Stimulated activated CD8-positive, alpha-beta memory T cell treated with anti-CD3 and anti-CD28 coated beads, Interleukin-4, amount 100 ng/mL, for 1 hour (primary cell): ENCODE measurements at places on chromosomes 7 and 10.
A peak's percentile ranks its signal among the peaks of the same experiment; 100 is the strongest.

- DNase-seq = no peak
These were observed 95.3 kb upstream of the CYP26C1 start for GRCh38 chr10:92965314-92965713.

GRCh38 chr7:113099284-113099919 lies 12.8 kb upstream of the GPR85 start:
- no peak for DNase-seq

GRCh38 chr10:51718804-51719291 lies 19.5 kb upstream of the CSTF2T start:
- DNase-seq = no peak

DNA sequence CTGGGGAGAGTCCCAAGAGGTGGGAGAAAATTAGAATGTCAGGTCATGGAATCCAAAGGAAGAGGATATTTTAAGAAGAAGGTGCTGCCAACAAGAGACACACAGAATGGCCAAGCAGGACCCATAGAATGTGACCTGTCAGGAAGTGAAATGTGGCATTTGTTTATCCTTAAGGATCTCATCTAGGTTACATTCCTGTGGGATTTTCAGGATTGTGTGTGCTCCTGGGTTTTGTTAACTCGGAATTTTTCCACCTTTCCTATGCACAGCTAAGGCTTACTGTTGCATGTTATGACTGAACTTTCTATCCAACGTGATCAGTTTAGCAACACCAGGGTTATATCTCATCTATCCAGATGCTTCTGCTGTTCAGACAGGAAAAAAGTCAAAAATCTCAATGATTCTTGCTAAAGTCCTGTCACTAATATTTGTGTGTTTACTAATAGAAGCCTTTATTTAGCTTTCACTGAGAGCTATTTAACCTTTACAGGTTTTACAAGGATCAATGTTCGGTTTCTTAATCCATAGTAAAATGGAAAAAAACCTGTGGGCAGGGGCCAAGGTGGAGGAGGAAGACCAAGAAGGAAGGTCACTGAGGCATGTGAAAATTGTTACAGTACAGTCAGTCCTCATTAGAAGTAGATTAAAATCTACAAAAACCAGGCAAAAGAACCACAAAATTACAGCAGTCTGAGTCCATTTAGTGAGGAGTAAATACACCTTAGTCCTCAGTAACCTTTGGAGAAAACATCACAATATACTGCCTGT lies 437.8 kb upstream of the NPVF start:
- DNase-seq = no peak

GRCh38 chr7:25347360-25348066 lies 119.2 kb upstream of the NPVF start:
- no peak for DNase-seq

DNA sequence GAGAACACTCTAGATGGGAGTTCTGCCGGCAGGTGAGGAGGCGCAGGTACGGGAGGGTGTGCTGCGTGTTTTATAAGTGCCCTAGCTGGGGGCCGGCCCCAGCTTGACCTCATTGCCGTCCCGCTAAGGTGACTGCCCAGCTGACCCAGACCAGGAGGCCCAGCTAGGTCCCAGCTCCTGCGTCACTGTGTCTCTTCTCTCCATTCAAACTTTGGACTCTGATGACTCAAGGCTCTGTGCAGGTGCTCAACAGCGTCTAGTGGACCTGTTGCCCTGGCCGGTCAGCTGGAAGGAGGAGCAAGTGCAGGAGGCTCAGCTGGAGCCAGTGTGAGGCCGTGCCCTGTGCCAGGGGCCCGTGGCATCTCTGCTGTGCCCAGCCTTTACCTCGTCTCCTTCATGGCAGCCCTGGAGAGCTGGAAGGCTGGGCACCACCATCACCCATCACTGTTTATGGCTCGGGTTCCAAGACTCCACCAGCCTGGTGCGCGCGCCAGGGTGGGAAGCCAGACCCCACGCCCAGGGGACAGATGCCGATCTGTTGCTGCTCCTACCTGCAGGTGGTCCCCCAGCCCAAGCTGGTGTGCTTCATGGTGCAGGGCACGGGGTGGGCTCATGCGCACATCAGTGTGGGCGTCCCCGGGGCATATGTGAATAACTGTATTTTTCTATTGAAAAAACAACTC lies 14.6 kb downstream of the LHPP start:
- DNase-seq = no peak

DNA sequence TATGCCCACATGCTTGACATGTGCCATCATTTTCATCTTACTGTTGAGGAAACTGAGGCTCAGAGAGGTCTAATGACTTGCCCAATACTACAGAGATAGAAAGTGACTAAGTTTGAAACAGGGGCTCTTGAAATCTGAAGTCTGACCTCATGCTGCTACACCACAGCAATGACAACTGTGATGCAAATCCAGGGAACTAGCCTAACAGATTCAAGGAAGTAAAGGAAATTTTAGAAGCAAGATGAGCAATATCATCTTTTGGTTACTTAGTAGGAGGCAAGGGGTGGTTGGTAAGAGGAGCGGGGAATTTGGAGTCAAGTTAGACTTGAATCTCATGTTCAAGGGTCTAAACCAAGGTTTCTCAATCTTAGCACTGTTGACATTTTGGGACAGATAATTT lies 26.3 kb upstream of the OSBPL3 start:
- no peak for DNase-seq

DNA sequence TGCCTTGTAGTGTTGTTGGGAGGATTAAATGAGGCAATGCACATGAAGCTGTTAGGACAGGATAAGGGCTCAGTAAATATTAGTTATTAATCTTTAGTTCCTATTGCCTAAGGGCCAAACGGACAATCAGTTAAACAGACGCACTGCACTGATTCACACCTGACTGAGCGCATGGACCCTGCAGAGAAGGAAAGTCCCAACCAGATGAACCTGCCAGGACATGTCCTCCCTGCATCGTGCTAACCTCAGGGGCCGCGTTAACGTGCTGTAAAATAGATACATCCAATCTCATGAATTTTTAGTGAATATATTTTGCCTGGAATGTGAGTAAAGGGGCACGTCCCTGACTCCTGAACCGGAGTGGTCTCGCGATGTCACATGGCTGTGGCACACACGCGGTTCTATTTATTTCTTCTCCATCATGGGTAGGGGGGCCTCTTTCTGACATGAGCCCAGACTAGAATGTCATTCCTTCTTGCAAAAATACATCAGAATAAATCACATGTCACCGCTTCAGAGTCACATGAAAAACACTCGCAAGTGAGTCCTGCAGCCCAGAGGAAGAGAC lies 12.3 kb downstream of the ADARB2 start:
- no peak for DNase-seq

DNA sequence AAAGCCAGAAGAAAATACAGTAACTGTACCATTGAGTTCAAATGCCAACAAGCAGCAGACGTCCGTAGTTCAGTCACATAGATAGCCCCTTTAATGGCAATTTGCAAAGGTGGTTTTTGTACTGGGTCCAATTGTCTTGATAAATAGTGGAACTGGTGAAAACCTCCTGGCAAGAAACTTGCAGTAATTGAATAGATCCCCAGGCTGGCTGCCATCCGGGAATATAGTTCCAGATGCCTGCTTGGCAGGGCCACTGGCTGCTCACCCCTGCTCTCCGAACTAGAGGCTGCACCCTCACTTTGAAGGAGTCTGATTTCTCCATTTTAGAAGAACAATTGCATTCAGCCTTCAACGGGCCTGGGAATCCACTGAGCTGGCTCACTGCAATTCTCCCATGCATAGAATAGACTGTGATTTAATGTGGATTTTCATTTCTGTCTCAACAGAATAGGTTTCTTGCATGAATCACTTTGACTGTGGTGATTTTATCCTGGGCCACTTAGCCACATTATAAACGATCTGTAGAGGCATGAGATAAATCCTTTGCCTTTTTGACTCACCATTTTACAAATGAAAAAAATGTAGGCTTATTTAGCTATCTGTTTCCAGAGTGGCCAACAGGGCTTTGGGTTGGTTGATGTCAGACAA lies 35.9 kb upstream of the ELMO1 start:
- DNase-seq = no peak

GRCh38 chr10:16819436-16819835 lies 2.2 kb upstream of the RSU1 start:
- no peak for DNase-seq

DNA sequence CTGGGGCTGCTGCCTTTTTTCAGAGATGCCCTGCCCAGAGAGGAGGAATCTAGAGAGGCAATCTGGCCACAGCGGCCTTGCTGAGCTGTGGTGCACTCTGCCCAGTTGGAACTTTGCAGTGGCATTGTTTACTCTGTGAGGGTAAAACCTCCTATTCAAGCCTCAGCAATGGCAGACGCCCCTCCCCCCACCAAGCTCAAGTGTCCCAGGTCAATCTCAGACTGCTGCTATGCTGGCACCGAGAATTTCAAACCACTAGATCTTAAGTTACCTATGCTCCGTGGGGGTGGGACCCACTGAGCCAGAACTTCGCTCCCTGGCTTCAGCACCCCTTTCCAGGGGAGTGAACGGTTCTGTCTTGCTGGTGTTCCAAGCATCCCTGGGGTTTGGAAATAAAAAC lies 77.2 kb downstream of the EXOC4 start:
- no peak for DNase-seq

GRCh38 chr10:72088889-72089575 lies 681 bp upstream of the SPOCK2 start:
- no peak for DNase-seq

DNA sequence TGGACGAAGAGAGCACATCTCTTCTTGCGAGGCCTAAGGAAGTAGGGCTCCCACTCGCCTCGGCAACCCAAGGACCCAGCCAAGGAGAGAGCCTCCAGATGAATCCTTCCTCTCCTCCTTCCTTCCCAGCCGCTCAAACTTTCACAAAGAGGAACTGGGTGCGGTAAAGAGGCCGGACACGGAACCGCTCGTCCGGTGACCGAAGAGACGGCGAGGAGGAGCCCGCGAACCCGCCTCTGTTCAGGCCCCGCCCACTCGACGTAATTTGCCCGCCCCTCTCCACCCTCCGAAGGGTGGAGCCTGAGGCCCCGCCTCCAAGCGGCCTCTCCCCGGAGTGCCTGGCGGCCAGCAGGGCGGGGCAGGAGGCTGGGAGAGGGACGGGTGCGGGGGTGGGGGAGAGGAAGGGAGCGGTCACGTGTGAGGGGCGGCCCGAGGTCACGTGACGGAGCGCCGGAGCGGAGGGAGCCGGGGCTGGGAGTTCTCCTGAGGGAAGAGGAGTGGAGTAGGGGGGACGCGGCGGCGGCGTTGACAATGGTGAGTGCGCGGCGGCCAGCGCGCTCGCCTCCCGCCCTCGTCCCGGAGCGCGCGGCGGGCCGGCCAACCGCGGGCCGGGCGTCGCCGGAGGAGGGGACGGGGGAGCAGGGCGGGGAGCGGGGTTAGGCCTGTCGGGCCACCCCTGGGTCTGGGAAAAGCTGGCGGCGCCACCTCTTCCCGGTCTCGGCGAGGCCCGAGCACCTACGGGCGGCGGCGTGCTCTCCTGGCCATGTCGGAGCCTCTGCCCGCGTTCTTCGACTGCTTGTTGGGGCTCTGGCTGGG lies at the start of gene VPS26A:
Gene VPS26A, plus strand, starts transcription at position 432 of the 816 bp plus-strand sequence. Its CDS starts 100 bp downstream, at position 532.
- peak; percentile 97 for DNase-seq

GRCh38 chr10:72087392-72087968 lies 871 bp downstream of the SPOCK2 start:
- no peak for DNase-seq

DNA sequence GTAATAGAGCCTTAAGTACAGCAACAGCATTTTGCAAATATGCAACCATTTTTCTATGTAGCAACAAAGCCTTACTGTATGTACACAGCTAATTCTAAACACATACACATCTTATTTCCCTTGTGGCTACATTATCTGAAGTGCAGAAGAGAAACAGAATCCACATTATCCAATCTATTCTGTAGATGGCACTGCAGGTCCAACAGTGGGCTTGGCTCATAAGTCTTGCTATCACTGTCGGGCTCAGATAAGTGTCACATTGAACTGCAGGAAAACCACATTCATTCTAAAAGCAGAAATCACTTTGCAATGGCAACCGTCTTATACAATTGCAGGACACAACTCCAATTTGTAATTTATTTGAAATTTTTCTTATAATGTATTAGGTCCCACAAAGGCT lies 109.8 kb upstream of the NOBOX start:
- no peak for DNase-seq

DNA sequence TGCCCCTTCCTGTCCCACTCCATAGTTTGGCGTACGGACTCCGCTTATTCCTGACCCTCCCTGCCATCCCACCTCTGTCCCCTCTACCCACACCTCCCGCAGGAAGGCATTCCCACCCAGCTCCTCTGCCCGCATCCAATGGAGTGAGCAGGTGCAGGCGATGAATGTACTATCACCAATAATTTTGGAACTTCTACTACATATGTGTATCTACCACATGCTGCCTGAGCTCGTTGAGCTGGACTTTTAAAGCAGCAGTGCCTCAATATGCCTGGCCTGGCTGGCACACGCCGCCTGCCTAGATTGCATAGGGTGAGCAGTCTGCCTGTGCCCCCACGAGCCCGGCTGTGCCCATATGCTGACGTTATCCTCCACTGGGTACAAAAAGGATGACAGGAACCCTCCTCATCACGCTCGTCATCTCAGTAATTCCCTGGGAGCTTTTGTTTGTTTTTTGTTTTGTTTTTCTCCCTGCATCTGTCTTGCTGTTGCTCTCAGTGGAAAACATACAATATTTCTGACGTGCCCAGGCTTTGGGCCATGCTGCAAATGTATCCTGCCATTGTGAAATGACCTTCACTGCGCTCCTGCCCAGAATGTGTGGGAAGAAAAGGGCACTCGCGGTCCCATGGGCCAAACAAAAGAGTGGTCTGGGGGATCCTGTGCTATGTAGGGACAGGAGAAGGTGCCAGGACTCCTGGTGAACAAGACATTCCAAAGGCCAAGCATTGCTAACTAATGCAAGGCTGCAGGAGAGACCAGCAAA lies 302.8 kb downstream of the PTPRN2 start:
- DNase-seq = no peak

GRCh38 chr7:48660306-48660870 lies 264.0 kb upstream of the CDC14C start:
- no peak for DNase-seq

GRCh38 chr7:143300959-143301935 lies 13.1 kb downstream of the CASP2 start:
- DNase-seq = no peak

GRCh38 chr7:32102432-32102873 lies 32.2 kb upstream of the PDE1C start:
- DNase-seq = no peak

- no peak for DNase-seq
These were observed 8.3 kb upstream of the RGS10 start for GRCh38 chr10:119550827-119551226.

GRCh38 chr10:119391440-119392251 lies 150.9 kb downstream of the RGS10 start:
- DNase-seq = no peak

- no peak for DNase-seq
These were observed 9.2 kb downstream of the ZNF488 start for GRCh38 chr10:47374611-47375536.

- no peak for DNase-seq
These were observed 44.0 kb downstream of the SLC18A2 start for GRCh38 chr10:117284716-117285494.

GRCh38 chr7:120259386-120259785 lies 13.6 kb upstream of the KCND2 start:
- DNase-seq = no peak
